Activated CD4-positive, alpha-beta memory T cell treated with anti-CD3 and anti-CD28 coated beads, Interleukin-2, amount 10 ng/mL, durations not matched to agents 7 days and 5 days (primary cell): ENCODE measurements at places on chromosomes 1 and 21. TPM values are rescaled to one million over a fixed set of nuclear protein-coding genes. Genes with fewer than 3 reads are reported as not detected.

FHAD1 gene
- not detected for total RNA-seq

- no peak for DNase-seq
- peaks cover 8% of the 10 kb centered on the region for H3K27me3 ChIP-seq
- no peaks in the 10 kb centered on the region for H3K36me3 ChIP-seq
- H3K4me3 ChIP-seq, result no peak overlapping the region
- peaks cover 18% of the 10 kb centered on the region for H3K4me1 ChIP-seq
- no peak overlapping the region for H3K27ac ChIP-seq
These were observed 21.8 kb downstream of the RXRG start for GRCh38 chr1:165423136-165423535.

DNA sequence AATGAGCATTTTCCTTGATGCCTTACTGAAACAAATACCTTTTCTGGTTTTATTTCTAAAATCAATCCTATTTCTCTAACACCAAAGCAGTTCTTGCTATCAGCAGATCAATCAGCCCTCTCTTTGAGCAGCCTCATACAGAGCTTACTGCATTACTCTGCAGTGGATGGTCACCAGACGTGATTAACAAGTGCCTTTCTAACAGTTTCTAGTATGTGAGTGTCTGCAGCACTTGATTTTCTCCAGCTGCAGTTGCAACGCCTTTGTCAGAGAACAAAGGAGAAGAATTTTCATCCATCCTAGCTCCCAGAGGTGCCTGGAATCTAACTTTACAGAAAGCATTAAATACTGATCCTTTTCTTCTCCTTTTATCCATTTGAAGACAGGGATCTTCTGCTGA lies 177.3 kb upstream of the SGIP1 start:
- peak overlapping the region; percentile 44 for H3K27ac ChIP-seq
- DNase-seq, result no peak
- no peaks in the 10 kb centered on the region for H3K27me3 ChIP-seq

DNA sequence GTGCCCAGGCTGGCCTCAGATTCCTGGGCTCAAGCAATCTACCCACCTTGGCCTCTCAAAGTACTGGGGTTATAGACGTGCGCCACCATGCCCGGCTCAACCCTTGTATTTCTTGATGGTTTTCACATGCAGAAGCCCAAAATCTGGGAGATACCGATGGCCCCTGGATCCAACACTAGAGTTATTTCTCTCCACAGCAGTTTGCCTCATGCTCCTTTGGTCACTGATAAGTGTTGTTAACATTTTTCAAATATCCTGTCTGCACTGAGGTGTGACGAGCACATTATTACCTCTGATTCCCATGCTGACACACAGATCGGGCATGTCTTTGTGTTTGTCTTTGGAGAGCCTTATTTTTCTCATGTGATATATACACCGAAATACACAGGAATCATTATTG lies 107.0 kb downstream of the KIF26B start:
- H3K4me1 ChIP-seq, result no peaks in the 10 kb centered on the region
- H3K4me3 ChIP-seq, result no peak overlapping the region
- H3K27ac ChIP-seq, result no peak overlapping the region
- DNase-seq, result no peak
- no peaks in the 10 kb centered on the region for H3K27me3 ChIP-seq

GRCh38 chr1:70431874-70432273 lies 20.8 kb downstream of the CTH start:
- peaks cover 22% of the 10 kb centered on the region for H3K36me3 ChIP-seq
- no peaks in the 10 kb centered on the region for H3K27me3 ChIP-seq
- no peak for DNase-seq
- H3K27ac ChIP-seq, result no peak overlapping the region
- no peak overlapping the region for H3K4me3 ChIP-seq
- H3K4me1 ChIP-seq, result peaks cover 2% of the 10 kb centered on the region

KRTAP10-8 gene
- not detected for total RNA-seq

GRCh38 chr1:193973428-193973827 lies 787.0 kb upstream of the B3GALT2 start:
- H3K27me3 ChIP-seq, result no peaks in the 10 kb centered on the region
- no peaks in the 10 kb centered on the region for H3K4me1 ChIP-seq
- H3K4me3 ChIP-seq, result no peak overlapping the region
- no peak for DNase-seq
- H3K27ac ChIP-seq, result no peak overlapping the region
- no peaks in the 10 kb centered on the region for H3K36me3 ChIP-seq

DNA sequence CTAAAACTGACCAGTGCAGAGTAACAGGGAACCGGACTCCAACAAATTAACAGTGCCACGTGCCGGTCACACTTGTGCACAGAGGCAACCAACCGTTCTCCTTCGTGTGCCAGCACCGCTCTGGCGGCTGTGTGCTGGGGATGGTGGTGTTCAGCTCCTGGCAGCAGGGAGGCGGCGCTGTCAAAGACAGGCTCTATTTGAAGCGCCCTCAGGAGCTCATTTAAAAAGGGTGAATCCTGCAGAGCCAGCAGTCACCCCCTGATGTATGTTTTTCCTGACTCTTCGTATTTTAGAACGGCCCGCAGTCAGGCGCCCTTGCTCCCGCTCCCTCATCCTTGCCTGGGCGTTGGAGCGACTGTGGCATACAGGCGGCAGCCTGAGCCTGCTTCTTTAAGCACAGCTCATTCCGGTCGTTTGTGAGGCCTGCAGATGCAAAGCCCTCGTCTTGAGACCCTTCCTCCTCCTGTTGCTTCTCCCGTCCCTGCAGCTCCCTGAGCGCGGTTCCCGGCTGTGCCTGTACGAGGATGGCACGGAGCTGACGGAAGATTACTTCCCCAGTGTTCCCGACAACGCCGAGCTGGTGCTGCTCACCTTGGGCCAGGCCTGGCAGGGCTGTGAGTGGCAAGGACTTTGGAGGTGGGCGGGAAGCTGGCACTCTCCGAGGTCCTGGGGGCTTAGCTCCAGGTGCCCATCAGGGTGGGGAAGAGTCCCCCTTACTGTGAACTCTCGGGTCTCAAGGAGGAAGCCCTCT lies 1.1 kb downstream of the DFFB start:
- H3K27me3 ChIP-seq, result no peaks in the 10 kb centered on the region
- peak; percentile 21 for DNase-seq
- no peak overlapping the region for H3K27ac ChIP-seq
- H3K4me3 ChIP-seq, result peak overlapping the region; percentile 83
- H3K4me1 ChIP-seq, result peaks cover 33% of the 10 kb centered on the region

GRCh38 chr1:218717575-218717974 lies 372.4 kb downstream of the TGFB2 start:
- H3K27ac ChIP-seq, result no peak overlapping the region
- no peak for DNase-seq
- H3K4me3 ChIP-seq, result no peak overlapping the region
- no peaks in the 10 kb centered on the region for H3K36me3 ChIP-seq
- H3K4me1 ChIP-seq, result no peaks in the 10 kb centered on the region

FAM131C gene
- total RNA-seq, result 5.6 TPM

GRCh38 chr1:182054698-182055326 lies 6.7 kb downstream of the ZNF648 start:
- no peaks in the 10 kb centered on the region for H3K36me3 ChIP-seq
- no peak overlapping the region for H3K4me3 ChIP-seq
- peak; percentile 64 for DNase-seq
- no peak overlapping the region for H3K27ac ChIP-seq
- H3K27me3 ChIP-seq, result peaks cover 33% of the 10 kb centered on the region
